ENCODE measurements at places on chromosomes 2 and 18.

DNA sequence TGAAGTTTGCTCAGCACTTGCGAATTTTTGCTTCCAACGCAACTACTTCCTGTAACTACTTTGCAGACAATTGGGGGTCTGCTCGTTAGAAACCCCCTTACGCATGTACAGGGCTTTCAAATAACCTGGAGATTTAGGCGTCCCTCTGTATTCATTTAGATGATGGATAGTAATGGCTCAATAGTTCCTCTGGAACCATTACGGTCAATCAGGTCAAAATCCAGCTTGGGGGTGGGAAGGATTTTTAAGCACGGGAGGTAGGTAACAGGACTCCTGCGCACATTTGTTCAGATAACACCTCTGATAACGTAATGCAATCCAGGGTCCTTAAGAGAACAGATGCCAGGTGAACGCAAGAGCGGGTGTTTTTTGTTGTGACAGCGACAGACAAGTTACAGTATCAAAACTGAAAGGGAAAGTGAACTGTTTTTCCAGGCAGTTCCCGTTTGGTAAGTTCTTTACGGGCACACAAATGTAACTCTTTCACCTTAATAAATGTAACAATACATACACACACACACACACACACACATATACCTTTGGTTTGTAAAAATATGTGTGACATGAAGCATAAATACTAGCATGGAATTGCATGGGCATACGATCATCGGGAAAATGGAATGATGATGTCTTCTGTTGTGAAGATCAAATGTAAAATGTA lies 3.8 kb upstream of the OSR1 start:
- DNase-seq, result no peak

- no peak for DNase-seq
These were observed 633 bp downstream of the MALT1 start for GRCh38 chr18:58671632-58672564.

GRCh38 chr2:224881846-224882245 lies 160.4 kb downstream of the DOCK10 start:
- DNase-seq, result no peak

- no peak for DNase-seq
These were observed 24.7 kb downstream of the HS6ST1 start for GRCh38 chr2:128293870-128294455.

DNA sequence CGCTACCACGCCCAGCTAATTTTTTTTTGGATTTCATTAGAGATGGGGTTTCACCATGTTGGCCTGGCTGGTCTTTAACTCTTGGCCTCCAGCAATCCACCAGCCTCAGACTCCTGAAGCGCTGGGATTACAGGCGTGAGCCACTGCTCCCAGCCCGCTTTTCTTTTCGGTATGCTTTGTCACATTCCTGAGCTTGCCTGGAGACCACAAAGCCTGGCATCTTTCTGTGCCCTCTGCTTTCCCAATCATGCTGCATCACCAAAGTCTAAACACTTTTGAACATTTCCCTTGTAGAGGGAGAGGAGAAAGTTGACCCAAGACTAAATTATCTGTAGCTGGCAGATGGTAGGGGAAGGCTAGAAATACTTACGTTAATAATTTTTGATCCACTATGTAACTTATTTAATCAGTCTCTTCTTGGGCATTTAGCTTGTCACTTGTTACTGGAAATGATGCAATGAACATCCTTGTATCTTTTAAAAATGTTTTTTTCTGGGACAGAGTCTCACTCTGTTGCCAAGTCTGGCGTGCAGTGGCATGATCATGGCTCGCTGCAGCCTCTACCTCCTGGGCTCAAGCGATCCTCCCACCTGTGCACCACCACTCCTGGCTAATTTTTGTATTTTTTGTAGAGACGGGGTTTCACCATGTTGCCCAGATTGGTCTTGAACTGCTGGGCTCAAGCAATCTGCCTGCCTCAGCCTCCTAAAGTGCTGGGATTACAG lies 2.7 kb upstream of the NPC1 start:
- no peak for DNase-seq

- DNase-seq, result no peak
These were observed 278.6 kb upstream of the HS6ST1 start for GRCh38 chr2:128597121-128597762.

DNA sequence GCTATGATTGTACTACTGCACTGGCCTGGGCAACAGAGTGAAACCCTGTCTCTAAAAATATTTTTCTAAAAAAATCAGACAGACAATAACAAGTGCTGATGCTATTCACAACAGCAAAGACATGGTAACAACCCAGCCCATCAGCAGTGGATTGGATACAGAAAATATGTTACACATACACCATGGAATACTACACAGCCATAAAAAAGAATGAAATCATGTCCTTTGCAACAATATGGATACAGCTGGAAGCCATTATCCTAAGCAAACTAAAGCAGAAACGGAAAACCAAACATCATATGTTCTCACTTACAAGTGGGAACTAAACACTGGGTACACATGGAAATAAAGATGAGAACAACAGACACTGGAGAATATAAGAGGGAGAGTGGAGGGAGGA lies 19.9 kb downstream of the FAM161A start:
- no peak for DNase-seq

- DNase-seq, result no peak
These were observed 124.8 kb downstream of the DTNA start for GRCh38 chr18:34834897-34835296.

- no peak for DNase-seq
These were observed 1.0 kb downstream of the HDLBP start for GRCh38 chr2:241314226-241315092.

DNA sequence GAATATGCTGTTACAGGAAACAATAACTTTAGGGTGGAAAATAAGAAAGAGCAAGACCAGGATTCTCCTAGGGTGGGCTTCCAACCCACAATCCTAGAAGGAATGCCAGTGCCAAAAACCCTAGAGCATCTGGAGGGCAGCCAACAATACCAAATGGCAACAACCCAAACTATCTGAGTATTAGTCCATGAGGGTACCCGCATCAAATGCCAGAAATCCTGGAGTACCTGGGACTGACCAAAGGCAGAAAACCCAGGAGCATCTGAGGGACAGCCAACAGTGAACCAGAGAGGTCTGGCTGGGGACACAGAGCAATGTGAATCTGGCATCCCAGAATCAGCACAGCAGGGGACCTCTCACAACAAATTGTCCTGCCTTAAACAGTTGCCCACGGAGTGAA lies 126.3 kb downstream of the SCG2 start:
- DNase-seq, result no peak

DNA sequence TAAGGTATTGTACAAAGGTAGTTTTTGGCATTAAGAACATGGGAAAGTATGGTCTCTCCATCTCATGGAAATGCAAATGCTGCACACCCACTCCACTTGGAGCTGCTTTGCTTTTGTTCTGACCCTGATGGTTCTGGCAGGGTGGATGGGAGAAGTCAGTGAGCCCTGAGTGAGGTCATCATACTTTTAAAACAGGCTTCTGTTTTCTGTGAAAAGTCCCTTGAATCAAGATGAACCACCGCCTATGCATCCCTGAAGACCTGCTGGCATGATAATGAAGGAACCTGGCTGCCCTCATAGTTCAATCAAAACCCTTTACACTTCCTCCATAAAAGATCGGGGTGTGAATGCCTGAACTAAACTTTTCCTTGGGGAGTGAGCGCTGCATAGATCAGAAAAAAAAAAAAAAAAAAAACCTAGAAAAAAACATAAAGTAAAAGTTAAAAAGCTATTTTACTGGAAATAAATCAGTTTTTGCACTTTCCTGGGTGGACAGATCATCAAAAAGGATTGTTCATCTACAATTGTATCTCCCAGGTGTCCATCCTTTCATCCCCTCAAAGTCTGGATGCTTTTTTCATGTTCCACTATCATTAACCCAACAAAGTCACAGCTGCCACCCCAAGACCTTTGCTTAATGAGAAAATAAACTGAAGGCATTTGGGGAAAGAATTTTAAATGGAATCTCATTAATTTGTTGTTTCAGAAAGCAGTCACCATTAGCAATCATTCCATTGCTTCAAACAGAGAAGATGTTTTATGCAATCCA lies 728.1 kb upstream of the DDX18 start:
- DNase-seq, result no peak

- no peak for DNase-seq
These were observed 1499.0 kb upstream of the TMEFF2 start for GRCh38 chr2:193693758-193694157.

GRCh38 chr2:151289972-151290866 lies 751 bp upstream of the NMI start:
- DNase-seq, result no peak

GRCh38 chr18:37375181-37375580 lies 190.4 kb downstream of the CELF4 start:
- DNase-seq, result no peak

DNA sequence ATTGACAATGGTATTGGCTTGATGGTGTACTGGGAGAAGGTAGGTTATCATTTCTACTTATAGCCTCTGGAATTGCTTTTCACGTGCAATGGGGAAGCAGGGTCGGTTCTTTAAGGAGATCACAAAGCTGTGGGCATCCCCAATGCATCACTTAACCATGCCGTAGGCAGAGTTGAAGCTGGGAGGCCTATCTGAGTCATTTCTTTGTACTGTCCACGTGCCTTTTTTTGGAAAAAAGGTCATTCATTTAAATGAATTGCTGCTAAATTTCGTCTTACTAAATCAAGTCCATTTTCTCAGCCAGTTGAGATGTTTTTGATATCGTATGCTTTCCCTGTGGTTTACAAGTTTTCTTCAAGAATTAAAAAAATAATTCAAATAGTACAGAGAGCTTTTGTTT lies 17.2 kb upstream of the GYPC start:
- DNase-seq, result no peak

DNA sequence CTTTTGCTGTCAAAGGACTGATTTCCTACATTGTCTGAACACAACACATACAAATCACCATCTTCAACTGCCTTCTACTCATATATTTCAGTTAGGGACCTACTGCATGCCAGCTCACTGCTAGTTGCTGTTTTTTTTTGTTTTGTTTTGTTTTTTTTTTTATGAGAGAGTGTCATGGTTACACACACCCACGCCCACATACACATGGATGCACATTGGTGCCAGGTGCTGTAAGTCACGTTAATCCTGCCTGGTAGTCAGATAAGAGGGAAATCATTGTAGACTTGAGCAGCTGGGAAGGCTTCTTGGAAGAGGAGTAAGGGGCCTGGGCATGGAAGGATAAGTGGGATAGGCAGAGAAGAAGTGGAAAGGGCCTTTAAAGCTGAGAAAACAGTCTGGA lies 209.9 kb downstream of the TDRD15 start:
- no peak for DNase-seq

GRCh38 chr2:187008111-187008510 lies 159.1 kb upstream of the ZSWIM2 start:
- DNase-seq, result no peak

DNA sequence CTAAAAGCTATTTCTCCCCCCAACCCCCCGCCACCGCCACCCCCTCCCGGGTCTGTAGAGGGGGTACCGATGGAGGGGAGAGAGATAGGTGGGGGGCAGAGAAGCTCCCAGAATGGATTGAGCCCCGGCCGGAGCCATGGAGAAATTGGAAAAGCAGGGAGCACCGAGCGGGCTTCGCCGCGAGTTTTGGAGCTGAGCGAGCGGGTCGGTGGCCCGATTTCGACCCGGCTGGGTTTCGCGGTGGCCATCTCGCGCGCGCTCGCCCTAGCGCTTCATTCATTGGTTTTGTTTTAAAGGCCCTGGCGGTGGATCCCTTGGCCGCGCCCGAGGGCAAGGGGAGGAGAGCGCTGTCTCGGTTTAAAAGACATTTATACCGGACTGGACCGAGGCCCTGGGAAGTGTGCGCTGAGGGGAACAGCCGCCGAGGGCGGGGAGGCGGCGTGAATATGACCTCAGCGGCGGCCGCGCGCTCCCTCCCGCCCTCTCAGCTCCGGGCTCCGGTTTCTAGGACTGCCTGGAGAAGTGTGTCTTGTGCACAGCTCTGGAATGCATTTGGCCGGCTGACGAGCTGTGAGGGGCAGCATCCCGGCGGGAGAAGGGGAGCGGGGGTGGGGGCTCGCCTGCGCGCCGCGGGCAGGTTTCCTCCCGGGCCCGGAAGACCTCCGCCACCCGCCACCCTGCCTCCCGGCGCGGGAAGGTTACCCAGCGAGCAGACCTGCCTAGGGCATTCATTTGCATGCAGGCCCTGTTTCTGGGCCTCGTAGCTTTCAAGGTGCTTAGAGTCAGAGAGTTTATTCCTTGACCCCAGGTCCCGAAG lies 1.7 kb upstream of the SMAD7 start:
- no peak for DNase-seq

All from stimulated activated CD8-positive, alpha-beta memory T cell treated with anti-CD3 and anti-CD28 coated beads, Interleukin-2, amount 100 ng/mL, for 1 hour (primary cell).